T-helper 2 cell treated with Interferon-gamma antibody and Interleukin-4, amounts not matched to agents 5 μg/mL and 100 μg/mL, for 36 hours (primary cell): ENCODE measurements at places on chromosomes 13 and 19.

GRCh38 chr13:102233566-102234208 is 168.2 kb downstream of the FGF14 start:
- DNase-seq, result no peak

DNA sequence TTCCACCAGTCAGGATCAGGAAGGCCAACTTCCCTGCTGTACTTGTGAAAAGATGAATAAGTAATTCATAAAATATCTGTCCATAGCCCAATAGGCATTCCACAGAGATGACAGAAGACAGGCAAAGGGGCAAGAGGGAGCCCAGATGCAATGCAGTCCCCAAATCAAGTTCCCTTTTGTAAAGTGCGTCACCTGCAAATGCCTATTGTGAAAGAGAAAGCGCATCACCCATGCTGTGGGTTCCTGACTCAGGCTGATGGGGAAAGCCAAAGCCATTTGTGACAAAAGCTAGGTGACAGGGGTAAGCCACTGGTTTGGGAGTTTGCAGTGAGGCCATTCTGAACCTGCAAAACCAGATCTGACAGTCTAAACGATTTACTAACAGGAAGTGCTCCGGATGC is 157.5 kb upstream of the ZNF536 start:
- DNase-seq, result peak; percentile 58

- DNase-seq, result peak; percentile 81
Measured at GRCh38 chr13:44918326-44919103, 70.8 kb downstream of the NUFIP1 start.

- DNase-seq, result peak; percentile 77
Measured at GRCh38 chr13:48492470-48493065, 40.3 kb downstream of the RCBTB2 start.

DNA sequence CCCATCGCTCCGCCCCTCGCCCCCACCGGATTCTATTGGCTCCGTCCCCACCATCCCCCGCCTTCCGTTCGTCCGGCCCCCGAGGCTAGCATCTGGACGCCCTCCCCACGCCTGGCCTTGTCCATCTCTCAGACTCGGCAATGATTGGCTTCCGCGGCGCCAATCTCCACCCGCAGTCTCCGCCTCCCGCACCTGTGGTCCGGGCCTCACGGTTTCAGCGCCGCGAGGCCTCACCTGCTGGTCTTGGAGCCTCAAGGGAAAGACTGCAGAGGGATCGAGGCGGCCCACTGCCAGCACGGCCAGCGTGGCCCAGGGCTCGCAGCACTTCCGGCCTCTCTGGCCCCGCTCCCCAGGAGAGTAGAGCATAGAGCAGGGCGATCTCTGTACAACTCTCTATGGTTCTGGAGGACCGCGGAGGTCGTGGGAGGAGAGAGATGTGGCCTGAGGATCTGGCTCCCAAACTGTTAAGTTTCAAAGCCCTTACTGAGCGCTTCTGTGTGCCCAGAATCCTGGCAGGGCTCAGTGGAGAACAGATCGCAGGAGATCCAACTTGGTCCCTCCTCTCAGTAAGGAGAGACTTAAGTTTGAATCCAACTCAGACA is at the start of gene ERCC1:
TSS of gene ERCC1 (minus strand) at position 329 of the 602 bp plus-strand sequence. CDS start 543 bp downstream, outside the sequence.
- peak; percentile 84 for DNase-seq

GRCh38 chr13:77863144-77863543 is 55.5 kb downstream of the EDNRB start:
- DNase-seq, result no peak

- peak; percentile 54 for DNase-seq
Measured at GRCh38 chr19:8571006-8571411, 6.2 kb downstream of the MYO1F start.

DNA sequence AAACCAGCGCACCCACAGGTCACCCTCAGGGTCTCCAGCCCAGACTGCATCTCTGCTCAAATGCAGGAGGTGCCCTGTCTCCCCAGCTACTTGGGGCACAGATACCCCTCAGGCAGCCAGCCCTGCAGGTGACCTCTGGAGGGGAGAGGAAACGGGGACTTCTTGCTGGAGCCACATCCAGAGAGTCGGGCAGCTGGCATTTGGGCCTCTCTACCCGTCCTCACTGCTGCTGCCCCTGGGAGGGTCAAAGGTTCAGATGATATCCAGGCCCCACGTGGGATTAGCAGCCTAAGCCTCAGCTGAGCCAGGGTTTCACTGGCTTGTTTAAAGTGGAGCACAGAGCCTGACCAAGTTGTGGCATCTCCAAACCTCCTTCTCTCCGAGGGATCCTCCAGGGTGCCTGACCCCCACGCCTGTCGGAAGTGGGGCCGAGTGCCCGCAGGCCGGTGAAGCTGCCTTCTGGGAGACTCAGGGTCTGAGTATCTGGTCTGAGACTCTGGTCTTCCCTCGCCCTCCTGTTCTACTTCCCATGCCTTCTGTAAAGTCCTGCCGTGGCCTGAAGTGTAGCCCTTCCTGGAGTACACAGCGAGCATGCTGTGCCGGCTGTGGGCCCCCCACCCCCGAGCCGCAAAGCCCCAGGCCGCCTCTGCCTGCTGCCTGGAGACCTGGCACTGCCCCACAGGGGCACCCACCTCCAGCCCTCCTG is 2.1 kb downstream of the RASA3 start:
- no peak for DNase-seq

GRCh38 chr13:99743094-99743493 is 228.5 kb downstream of the ZIC5 start:
- no peak for DNase-seq
